ENCODE measurements at places on chromosomes 5 and 9.

- DNase-seq = no peak
Observed at GRCh38 chr5:8290721-8291120, 421.8 kb downstream of the MTRR start.

DNA sequence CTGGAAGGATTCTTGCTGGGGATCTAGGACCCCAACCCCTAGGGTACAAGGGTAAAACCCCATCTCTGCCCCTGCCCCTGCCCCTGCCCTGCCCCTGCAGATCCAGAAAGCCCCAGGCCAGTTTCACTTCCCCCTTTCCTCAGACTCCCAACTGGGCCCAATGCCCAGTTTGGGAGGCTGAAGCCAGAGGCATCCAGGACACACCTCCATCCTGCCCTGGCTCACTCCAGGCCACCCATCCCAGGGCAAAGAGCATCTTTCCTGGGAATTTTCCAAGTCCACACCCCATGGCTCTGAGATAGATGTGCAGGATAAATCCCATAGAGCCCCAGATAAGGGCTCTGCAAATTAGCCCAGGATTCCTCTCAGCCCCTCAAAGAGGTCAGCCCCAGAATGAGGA lies 17.4 kb downstream of the CNTFR start:
- DNase-seq = no peak

DNA sequence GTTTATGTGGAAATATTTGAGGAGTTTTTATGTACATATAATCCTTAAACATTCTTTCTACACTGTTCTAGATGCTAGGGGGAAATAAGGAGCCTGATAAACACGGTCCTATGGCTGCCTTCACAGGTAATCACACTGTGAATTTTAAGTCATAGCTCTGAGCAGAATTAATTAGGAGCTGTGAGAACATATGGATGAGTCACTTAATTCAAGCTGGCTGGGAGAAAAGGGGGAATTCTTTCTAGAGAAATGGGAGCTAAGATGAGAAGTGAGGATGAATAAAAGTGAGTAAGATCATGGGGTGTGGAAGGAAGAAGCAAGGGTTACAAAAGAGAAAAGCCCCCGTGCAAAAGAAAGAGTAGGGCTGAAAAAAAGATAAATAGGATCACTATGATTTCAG lies 290.8 kb downstream of the DNAH5 start:
- no peak for DNase-seq

DNA sequence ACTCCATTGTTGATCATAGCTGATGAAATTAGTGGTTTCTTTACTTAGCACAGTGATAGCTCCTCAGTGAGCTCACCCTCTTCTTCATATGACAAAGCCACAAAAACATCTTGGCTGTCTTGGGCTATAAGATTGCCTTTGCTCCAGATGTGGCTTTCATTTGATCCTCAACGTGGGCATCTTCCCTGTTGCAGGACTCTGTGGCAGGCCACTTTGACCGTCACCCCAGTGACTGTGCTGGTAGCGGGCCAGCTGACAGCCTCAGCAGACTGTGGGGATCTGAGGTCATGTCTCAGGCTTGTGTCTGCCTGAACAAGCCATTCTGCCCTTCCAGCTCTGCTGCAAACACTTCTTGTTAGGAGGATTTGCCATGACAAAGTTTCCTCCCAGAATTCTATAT lies 422.2 kb downstream of the NR2F1-AS1 start:
- DNase-seq = no peak

GRCh38 chr9:86747711-86748110 lies 199.6 kb downstream of the GAS1 start:
- no peak for DNase-seq

DNA sequence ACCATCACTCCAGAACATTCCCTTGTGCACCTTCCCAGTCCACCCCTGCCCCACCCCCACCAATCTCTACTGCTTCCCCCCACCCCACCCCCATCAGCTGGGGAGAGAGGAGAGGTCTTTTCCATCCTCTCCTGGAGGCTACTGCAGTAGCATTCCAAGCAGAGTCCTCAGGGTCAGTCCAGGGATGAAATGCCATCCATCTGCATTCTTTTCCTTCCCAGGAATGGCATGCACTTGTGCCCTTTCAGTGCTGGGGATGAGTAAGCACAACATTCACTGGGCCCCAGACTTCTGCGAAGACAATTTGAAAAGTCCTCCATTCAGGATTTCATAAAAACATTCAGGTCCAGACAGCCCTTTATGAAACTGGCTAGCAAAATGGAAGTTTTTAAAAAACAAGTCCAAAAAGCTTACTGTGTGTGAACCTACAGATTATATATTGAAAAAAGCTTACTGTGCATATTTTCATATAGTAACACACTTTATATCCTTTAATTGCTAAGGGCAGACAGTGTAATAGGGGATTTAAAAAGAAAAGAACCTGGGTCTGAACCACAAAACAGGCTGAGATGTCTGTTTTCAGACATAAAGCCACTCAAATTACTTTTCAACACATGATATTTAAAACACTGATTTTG lies 50.0 kb upstream of the GOLPH3 start:
- no peak for DNase-seq

DNA sequence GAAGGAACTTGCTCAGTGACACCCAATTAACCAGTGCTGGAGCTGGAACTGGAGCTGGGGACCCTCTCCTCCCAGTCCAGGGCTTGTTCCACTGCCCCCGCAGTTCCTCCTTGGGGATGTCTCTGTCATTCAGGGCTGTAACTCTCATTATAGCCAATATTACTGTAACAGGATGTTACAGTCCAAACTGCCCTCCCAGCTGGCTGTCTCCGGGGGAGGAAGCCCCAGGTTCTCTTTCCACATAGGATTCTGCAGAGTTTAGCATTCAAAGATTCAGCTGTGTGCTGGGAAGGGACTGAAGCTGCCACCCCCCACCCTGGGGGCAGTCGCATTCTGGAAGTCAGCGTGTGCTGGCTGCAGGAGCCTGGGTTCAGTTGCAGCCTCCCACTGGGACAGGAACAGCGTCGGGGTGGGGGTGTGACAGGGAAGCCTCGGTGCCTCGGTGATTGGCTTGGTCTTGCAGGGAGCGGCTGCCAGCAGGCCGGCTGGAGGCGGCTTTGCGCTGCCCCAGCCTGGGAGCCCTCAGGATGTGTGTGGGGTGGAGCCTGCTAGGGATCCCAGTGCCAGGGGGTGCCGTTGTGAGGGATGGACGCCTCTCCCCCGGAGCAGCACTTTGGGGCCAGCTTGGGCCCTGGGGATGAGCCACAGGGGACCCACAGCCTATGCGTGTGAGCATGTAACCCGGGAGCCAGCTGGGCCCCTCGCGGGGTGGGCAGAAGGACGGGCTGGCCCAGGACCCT lies 101.1 kb downstream of the RGS3 start:
- DNase-seq = no peak

- no peak for DNase-seq
Observed at GRCh38 chr5:141328231-141328630, 2.1 kb upstream of the PCDHGA1 start.

DNA sequence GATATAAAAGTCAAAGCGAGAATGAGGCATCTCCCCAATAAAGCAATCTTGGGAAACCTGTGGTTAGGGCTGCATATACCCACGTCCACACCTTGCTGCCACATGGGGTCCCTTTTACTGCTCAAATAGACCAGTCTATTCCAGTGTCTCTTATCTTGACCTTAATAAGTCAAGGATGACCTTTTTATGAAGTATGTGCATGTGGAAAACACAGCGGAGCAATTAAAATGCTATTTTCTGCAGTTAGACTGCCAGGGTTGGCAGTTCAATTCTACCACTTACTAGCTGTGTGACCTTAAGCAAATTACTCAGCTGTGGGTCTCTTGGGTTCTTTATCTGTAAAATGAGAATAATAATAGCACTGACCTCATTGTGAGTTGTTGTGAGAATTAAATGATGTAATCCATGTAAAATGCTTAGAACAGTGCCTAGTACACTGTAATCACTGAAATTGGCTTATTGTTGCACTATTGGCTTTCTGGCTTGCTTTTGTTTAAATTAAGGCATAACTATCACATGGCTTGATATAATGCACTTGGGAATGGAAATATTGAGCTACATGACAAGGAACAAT lies 67.8 kb upstream of the HSPB3 start:
- no peak for DNase-seq

DNA sequence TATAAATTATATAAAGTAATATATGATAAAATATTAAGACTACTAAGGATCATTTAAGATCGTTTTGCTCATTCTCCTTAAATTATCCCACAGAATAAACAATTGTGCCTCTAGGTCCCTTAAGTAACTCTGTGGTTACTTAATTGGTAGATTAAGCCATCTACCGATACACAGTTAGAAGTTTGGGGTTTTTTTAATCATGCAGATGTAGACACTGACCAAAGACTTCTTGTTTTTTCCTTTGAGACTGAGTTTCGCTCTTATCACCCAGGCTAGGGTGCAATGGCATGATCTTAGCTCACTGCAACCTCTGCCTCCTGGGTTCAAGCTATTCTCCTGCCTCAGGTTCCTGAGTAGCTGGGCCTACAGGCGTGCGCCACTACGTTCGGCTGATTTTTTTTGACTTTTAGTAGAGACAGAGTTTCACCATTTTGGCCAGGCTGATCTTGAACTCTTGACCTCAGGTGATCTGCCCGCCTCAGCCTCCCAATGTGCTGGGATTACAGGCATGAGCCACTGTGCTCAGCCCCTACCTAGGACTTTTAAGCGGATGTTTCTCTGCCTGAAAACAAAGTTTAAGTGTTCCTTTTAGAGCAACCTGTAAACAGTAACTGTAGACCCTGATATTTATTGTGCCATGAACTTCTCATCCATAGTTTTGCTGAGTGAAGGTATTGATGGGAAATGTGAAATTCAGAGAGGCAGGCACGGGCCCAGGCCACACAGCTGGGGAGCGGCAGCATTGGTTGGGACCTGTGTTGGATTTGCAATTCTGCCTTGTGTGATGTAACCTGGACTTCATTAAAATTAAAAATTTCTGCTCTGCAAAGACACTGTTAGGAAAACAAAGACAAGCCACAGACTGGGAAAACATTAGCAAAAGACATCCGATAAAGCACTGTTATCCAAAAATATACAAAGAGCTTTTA lies 11.6 kb downstream of the CEL start:
- no peak for DNase-seq

DNA sequence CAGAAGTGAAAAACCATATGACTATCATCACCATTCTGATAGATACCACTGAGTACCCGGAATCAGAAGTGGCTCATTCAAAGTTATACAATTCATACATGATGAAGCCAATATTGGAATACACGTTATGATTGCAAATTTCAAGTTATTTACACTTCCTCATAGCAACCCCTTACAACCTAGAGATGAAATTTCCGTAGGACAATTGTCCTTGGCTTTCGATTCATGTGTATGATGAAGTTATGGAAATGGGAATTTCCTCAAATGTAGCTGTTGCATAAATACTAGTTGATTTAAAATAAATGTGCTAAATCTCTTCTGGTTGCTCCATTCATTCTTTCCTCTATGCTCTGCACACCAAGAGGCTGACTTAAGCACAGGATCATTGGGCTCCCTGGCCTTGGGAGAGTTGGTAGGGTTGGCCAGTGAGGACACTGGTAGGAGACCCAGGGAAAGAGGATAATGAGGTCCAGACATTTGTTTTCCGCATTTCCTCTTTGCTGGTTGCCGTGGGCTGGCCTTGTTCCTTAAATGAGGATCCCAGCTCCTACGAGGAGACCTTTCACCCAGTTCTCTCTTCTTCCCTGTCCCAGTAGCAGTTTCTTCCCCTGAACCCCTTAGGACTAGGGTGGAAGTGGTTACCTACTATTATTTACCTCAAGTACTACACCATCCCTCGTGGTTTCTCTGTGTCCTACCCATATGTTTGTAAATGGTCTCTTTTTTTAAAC lies 90.3 kb downstream of the ZNF474 start:
- DNase-seq = no peak

All from GM10248 (cell line).